ENCODE measurements at places on chromosomes 13 and 19.

- DNase-seq = no peak
Observed at GRCh38 chr13:87355451-87355850, 315.7 kb upstream of the SLITRK5 start.

DNA sequence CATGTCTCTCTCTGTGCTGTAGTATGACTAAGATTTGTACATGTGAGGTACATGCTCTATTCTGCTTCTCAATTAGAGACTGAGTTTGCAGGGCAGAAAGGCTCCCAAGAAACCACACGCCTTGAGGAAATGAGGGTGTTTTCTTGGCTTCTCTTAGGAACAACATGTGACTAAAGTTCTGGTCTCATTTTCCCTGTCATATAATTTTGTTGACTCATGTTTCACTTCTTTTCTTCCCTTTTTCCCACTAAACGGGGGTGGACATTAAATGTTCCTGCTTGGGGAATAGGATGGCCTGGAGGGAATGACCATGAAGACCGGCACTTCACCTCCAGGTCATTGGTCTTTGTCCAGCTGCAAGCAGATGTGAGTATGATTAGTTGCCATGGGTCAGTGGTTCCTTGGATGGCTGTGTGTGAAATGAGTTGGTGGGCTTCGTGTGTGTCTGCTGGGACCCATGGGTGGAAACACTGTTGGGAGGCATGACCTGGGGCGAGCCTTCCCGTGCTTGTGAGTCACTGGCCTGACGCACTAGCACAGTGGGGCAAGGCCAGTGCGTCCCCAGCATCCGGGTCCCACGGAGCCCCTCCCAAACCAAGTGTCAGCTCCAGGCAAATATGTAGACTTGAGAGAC lies 56.6 kb downstream of the COL4A1 start:
- DNase-seq = no peak

DNA sequence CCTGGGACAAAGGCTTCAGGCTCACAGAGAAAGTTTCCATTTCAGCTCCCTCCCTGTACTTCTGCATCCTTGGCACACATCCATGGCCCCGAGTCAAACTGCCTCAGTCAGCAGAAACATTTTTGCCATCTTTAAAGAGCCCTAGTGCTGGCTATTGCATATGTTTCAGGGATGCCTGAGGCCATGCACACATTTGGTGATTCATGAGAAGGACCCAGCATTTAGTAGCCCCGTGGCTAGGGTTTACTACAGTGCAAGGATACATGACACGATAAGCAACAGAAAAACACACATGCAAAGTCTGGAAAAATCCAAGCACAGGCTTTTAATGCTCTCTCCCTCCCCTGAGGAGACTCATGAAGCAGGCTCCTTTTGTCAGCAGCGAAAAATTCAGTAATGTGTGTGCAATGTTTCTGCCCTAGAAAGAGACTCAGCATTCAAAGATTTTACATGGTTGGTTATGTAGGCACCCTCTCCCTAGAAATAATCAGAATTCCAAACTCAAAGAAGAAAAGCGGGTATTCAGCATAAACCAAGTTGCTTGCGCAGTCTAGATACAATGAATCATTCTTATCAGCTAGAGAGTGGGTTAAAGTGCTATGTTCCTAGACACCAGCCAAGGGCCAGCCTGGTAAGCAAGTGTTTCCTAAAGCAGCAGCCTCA lies 17.6 kb downstream of the ACOD1 start:
- DNase-seq = no peak

GRCh38 chr13:77502104-77502720 lies 33.3 kb upstream of the SCEL start:
- no peak for DNase-seq

- DNase-seq = peak; percentile 95
Observed at GRCh38 chr19:10565567-10566407, at the start of gene KRI1. KRI1 (minus strand) TSS chr19:10566010; CDS start chr19:10565999, 11 bp downstream.

- no peak for DNase-seq
Observed at GRCh38 chr13:36282821-36283432, 14.7 kb downstream of the CCDC169 start.

DNA sequence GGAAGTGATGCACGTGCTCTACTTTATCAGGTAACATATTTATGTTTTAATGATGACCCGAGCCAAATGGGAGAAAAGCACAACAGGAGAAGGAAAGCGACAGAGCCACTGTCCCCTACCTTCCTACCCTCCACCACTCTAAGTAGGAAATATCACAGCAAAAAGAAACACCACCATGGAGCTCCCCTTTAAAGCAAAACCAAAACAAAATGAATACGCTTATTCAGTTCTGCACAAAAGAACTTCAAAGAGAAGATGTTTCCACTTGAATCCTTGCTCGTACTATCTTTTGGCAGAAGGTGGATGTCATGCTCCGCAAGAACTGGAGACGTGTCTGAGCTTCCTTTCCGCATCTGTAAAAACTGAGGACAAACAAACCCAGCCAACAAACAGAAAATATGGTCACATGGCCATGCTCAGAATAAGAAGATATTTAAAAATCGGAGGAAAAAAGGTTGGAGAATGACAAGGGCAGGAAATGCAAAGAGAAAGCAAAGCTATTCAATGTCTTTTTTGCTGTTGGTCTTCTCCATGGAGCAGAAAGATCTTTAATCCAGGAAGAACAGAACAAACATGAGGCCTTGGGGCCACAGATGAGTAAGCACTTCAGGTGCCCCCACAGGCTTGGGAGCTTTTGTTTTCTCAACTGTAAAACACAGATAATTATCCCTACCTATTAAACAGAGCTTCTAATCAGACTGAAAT lies 19.5 kb downstream of the N4BP2L1 start:
- DNase-seq = no peak

GRCh38 chr13:23384111-23384510 lies 49.4 kb downstream of the SACS start:
- DNase-seq = no peak
